ENCODE measurements at places on chromosomes 3 and 15. TPM values are rescaled to one million over a fixed set of nuclear protein-coding genes. Genes with fewer than 3 reads are reported as not detected.

CIP2A gene
- total RNA-seq = 4.1 TPM

LRIG1 gene
- total RNA-seq = 51.1 TPM

KNG1 gene
- total RNA-seq = not detected

CIB2 gene
- 63.4 TPM for total RNA-seq

GOLGA6B gene
- total RNA-seq = not detected

C3orf20 gene
- 0.92 TPM for total RNA-seq

CLDN18 gene
- total RNA-seq = not detected

CNTN3 gene
- 0.18 TPM for total RNA-seq

COL7A1 gene
- 76.6 TPM for total RNA-seq

CPN2 gene
- 0.36 TPM for total RNA-seq

PIERCE2 gene
- total RNA-seq = 7.7 TPM

C3orf22 gene
- not detected for total RNA-seq

CELSR3 gene
- 5.9 TPM for total RNA-seq

CHP1 gene
- 310 TPM for total RNA-seq

GPR15 gene
- total RNA-seq = not detected

SPINK8 gene
- not detected for total RNA-seq

KIF7 gene
- 33.8 TPM for total RNA-seq

RPP25 gene
- 21.1 TPM for total RNA-seq

TEX55 gene
- total RNA-seq = not detected

PTPN9 gene
- total RNA-seq = 26.7 TPM

Data from cardiac muscle cell (in vitro differentiated cells and primary cell).